Mesangial cell (primary cell): ENCODE measurements at places on chromosomes 2 and 18. TPM values are rescaled to one million over a fixed set of nuclear protein-coding genes. Genes with fewer than 3 reads are reported as not detected.

The MBP gene
- 8.8 and 17.1 TPM in 2 replicates for total RNA-seq

The SLC39A6 gene
- total RNA-seq: 60.9 and 61.6 TPM in 2 replicates

The TOGARAM2 gene
- total RNA-seq: not detected in 2 replicates

The TMEM182 gene
- 1.8 and 3.2 TPM in 2 replicates for total RNA-seq

The LRATD1 gene
- 0.49 and 2.8 TPM in 2 replicates for total RNA-seq

The NTSR2 gene
- total RNA-seq: not detected in 2 replicates

The BMP10 gene
- not detected in 2 replicates for total RNA-seq

The ARMC9 gene
- 16.3 and 45.0 TPM in 2 replicates for total RNA-seq

The RAB6C gene
- not detected in 2 replicates for total RNA-seq

The DIPK1C gene
- total RNA-seq: 0.13 TPM in 1 of 2 replicates, not detected in the other

The COX5B gene
- 358 and 512 TPM in 2 replicates for total RNA-seq

The SLC9A4 gene
- 0.13 TPM in 1 of 2 replicates, not detected in the other for total RNA-seq

The FHOD3 gene
- total RNA-seq: 28.7 and 55.8 TPM in 2 replicates
